ENCODE measurements at places on chromosomes 6 and 20.

GRCh38 chr6:43887906-43888683, 118.1 kb downstream of the VEGFA start:
- DNase-seq, result no peak

DNA sequence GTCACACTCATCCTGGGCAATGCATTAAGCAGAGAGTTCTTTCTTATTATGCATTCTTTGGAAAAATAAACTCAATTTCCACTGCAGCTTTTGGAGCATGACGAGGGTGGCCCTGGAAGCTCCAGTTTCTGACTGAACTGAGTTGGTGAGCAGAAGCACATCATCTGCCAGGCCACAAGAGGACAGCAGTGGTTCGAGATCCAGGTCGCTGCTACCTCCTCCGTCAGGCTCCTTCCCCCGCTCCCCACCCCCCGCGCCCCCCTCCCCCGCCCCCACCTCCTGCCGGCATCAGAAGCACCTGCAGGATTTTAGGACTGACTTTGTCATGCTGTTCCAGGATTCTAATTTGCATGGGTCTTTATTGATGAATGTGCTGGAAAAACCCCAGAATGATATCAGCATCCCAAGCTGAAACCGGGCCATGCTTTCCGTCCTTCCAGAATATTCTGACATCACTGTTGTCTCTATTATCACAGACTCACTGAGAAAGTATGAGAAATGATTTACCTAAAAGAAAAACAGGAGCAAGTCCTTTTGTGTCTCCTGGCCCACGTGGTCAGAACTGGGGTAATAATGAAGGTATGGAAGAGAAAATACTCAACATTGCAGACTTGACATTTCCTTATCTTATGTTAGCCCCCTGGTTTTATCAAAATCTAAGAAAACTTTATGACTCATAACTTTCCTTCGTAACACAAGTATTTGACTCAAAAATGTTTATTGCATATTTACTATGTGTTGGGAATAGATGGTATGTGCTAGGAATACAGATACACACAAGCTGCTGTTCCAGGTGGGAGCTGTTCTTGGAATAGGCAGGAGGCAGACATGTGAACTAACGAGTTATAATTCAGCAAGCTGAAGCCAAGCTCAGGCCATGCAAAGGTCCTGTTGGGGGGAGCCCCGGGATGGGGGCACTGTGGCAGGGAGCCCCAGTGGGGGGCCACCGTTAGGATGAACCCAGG, 220.2 kb upstream of the EXOC2 start:
- peak; percentile 59 for DNase-seq

DNA sequence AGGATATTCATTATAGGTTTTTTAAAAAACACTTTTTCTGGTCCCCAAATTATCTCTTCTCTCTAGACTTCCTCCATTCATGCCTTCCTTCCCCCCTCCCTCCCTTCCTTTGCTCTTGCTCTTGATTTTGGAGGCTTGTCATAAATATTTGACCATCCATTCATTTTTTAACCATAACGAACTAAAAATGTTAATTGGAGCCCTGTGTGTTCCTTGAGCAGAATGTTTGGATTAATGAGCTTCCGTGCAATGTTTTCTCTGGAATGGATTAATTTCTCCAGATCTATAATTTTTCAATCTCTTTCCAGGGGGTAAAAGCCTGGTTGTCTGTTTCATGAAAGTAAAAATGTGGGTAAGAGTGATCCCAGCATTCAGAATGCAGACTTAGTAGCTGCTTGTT, 155.5 kb downstream of the ESR1 start:
- DNase-seq, result no peak

GRCh38 chr6:127877231-127877630, 23.6 kb downstream of the THEMIS start:
- DNase-seq, result no peak

DNA sequence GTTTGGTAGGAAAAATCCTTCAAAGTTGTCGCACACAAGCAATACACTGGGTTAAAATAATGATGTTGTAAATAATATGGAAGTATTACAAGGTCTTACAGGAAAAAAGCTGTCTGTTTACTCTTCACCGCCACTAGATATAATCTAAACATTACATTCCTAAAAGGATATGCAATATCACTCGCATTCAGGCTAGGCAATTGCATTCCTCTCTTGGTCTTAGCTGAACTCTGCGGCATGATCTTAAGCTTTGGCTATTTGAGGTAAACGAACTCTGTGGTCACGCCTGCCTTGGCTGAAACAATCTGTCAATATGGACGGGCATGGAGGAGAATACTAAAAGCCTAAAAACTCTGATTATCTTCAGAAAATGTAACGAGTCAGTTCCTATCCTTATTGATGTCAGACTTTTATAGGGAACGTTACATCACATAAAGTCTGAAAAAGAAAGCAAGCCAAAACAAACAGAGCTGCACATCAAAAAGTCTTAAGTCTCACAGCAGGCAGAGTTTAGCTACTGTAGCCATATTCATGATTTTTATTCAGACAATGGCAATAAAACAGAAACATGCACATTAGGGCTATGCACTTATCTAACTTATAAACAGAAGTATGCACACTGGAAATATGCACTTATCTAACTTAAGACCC, 30.8 kb upstream of the FILIP1 start:
- DNase-seq, result peak; percentile 30

- no peak for DNase-seq
These were observed 301.0 kb upstream of the RUNX2 start for GRCh38 chr6:45027126-45027525.

DNA sequence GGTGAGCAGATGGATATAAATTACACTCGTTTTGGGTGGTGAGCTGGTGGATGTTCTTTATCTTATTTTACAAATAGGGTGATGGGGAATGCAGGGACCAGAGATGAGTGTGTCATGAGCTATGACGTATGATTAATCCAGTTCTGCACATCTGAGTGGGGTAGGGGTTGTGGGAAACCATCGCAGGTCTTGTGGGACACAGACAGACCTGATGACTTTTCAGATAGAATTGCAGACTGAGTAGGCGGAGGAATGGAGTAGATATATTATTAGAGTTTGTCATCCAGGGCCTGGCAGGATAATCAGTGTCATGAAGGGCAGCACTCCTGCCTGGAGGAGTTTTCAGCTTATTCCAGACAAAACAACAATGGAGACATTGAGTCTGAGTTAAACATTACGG, 12.9 kb upstream of the DSP start:
- DNase-seq, result no peak

- DNase-seq, result peak; percentile 67
These were observed 46.1 kb upstream of the TMEM217 start for GRCh38 chr6:37303891-37304503.

DNA sequence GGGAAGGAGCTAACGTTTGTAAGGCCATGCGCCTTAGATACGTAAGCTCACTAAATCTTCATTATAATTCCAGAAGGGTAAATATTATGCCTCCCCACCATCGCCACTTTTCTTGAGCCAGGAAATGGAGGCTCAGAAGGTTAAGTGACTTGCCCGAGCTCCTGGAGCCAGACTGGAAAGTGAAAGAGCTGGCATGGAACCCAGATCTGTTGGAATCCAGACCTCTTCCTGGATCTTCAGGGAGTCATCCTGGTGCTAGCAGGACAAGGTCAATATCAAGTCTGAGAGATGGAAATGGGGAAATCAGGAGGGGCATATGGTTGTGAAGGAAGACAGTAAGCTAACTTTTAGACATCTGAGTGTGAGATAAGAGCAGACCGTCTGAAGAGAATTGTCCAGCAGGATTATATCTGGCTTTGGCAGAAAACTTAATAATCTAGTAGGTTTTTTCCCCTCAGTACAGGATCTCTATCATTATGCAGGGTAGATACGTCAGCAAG, 6.2 kb downstream of the TMEM200A start:
- no peak for DNase-seq

- peak; percentile 94 for DNase-seq
These were observed 196.7 kb upstream of the KCNQ5 start for GRCh38 chr6:72425003-72425681.

DNA sequence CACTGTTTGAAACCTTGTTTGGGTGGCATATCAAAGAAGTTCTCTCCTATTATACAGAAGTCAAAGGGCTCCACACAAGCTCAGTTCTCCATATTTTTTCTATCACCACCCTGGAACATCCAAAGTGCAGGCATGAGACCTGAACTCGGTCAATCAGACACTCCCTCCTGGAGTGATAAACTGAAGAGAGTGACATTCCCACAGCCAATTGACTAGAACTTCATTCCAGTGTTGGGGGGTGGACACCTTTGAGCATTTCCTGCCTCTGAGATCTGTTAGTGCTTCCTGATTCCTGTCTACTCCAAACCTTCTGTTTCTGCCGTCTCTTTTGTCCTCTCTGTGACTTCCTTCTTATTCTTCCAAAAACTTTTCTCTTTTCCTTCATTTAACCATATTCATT, 220.7 kb upstream of the NOX3 start:
- no peak for DNase-seq

- no peak for DNase-seq
These were observed 129.2 kb downstream of the TRDN start for GRCh38 chr6:123507582-123507981.

GRCh38 chr20:14956538-14956937, 619.1 kb upstream of the FLRT3 start:
- no peak for DNase-seq

DNA sequence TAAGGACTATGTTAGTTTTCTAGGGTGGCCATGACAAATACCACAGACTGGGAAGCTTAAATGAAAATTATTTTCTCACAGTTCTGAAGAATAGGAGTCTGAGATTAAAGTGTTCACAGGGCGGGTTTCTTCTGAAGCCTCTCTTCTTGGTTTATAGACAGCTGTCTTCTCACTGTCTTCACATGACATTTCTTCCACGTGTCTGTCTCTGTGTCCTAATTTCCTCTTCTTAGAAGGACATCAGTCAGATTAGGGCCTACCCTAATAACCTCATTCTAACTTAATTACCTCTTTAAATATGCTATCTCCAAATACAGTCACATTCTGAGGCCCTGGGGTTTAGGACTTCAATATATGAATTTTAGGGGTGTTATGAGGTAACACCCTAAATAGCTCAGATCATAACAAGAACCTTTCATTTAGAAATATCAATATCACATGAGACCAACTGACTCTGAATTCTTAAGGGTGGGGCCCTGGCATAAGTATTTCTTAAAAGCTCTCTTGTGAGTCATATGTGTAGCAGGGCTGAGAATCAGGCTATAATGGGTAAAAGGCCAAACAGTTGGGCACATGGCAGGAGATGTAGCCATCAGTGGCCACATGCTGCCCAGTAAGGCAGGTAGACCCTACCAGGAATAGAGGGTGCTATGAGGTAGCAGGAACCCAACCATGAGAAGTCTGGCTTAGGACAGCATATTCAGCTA, 62.0 kb upstream of the TENT5A start:
- no peak for DNase-seq

- peak; percentile 87 for DNase-seq
These were observed 29.8 kb downstream of the RHAG start for GRCh38 chr6:49606721-49607390.

DNA sequence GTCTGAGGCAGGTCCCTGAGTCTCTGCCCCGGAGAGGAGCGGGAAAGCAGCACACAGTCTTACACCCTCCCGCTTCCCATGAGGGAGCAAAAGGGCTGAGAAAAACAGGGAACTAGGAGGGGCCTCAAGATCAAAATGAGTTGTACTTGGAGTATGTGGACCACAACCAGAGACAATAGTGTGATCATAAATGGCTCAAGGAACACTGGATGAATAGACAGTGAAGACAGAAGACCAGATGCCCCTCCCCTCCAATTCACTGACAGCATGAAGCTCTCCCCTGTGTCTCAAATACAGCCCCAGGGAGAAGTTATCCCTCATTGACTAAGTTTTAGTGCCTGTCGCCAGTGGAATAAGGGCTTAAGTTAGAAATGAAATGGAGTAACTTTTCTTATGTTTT, 191.0 kb downstream of the TFAP2A start:
- no peak for DNase-seq

DNA sequence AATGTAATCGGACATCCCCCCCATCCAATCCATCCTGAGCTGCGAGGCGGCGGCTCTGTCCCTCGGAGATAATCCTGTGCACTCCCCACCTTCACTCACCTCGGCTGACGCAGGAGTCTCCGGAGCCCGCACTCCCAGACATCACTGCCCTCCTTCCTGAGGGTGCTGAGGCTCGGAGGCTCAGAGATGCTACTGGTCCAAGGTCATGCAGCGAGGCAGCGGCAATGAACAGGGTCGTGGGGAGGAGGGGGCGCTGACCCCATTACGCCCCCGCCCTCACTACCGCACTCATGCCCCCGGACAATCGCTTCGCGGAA, 485 bp downstream of the ADISSP start:
- no peak for DNase-seq

- DNase-seq, result no peak
These were observed 192.9 kb downstream of the AIG1 start for GRCh38 chr6:143253586-143253985.

Data from muscle of back (tissue), 13 donors.